Left kidney (tissue), 8 donors: ENCODE measurements at places on chromosomes 3 and 15. TPM values are rescaled to one million over a fixed set of nuclear protein-coding genes. Genes with fewer than 3 reads are reported as not detected.

Gene ANKRD34C
- polyA plus RNA-seq, result 0.10 TPM

Gene TRPC1
- 14.4 TPM for polyA plus RNA-seq

Gene NRG4
- 10.2 TPM for polyA plus RNA-seq

Gene BNC1
- polyA plus RNA-seq, result 0.17 TPM

Gene CFAP91
- 35.7 TPM for polyA plus RNA-seq
